AG08395 (cell line): ENCODE measurements at places on chromosomes 16 and 17.

GRCh38 chr17:56978441-56979090, 635 bp downstream of the SCPEP1 start:
- DNase-seq: no peak

DNA sequence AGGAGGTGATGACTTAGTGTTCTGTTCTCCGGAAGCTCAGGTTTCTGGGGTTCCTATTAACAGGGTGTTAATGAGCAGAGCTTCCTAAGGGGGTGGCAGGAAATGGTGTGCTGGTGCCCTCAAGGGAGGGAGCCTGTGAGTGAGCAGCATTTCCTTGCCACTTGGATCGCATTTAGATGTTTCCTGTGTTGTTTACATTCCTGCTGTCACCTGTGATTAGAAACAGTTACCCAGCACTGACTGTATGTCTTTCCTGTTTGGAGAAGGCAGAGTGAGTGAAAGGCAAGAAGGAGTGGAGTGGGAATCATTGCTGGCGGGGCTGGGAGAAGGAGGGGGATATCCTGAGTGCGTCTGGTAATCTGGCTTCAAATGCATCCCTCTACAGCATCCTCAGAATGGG, 214.6 kb downstream of the CCDC182 start:
- DNase-seq: no peak

DNA sequence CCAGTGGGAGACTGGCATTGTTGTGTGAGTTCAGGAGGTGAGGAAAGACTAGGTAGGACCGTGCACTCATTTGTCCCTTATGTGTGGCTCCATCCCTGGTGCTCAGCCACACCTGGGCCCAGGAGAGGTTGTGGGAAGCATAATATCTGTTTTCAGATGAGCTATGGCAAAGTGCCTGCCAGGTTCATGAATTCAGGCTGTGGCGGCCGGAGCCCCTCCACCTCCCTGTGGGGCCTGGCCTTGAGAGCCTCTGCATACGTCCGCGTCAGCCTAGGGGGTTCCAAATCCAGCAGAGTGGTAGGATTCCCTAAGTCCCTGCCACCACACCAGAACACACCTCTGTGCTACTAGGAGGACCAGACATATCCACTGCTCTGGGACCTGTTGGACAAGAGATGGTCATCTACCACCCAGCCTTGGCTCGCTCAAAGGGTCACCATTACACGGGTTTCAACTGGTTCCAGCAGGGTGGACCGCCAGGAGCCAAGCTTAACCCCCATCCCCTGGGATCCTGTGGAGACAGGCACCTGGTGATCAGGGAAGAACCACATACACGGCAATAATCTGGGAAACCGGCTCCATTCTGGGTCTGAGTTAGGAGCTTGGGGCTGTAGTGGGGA, 2.0 kb downstream of the B3GNT9 start:
- no peak for DNase-seq

DNA sequence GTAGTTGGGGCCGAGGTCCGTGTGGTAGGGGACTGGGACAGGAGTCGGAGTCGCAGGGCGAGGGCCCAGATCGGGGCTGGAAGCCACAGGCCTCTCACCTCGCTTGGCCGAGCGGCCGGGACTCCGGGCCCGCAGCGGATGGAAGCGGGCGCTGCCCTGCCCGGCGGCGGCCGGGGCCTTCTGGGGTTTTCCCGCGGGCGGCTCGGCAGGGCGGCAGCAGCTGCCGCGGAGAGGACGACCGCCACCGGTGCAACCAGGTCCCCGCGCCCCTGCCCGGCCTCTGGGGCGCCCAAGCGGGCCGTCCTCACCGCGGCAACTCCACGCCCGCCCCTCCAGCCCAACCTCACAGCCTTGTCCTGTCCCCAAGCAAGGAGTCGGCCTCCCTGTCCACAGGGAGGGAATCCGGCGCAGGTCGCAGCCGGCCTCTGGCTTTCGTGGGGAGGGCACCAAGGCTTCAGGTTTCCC, 15.6 kb upstream of the UTP6 start:
- no peak for DNase-seq

- no peak for DNase-seq
Measured at GRCh38 chr17:55284001-55284884, 19.5 kb downstream of the HLF start.

GRCh38 chr16:56625140-56625942, at the start of gene MT1E:
Gene MT1E, plus strand, starts transcription at chr16:56625781. Its CDS starts 71 bp downstream, at chr16:56625852.
- DNase-seq: peak; percentile 87

DNA sequence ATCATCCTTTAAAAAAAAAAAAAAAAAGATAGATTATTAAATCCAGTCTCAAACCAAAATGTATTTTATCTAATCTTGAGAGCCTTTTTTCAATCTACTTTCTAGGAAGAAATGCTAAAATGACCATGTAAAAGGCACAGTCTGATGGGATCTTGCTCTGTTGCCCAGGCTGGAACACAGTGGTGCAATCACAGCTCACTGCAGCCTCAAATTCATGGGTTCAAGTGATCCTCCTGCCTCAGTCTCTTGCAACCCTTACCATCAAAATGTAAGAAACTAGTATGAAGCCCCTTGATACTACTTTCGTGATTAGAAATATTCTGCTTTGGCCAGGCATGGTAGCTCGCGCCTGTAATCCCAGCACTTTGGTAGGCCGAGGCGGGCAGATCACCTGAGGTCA, 70.8 kb downstream of the HELZ start:
- no peak for DNase-seq

GRCh38 chr17:61073799-61074513, 325.7 kb upstream of the TBX2 start:
- peak; percentile 3 for DNase-seq

DNA sequence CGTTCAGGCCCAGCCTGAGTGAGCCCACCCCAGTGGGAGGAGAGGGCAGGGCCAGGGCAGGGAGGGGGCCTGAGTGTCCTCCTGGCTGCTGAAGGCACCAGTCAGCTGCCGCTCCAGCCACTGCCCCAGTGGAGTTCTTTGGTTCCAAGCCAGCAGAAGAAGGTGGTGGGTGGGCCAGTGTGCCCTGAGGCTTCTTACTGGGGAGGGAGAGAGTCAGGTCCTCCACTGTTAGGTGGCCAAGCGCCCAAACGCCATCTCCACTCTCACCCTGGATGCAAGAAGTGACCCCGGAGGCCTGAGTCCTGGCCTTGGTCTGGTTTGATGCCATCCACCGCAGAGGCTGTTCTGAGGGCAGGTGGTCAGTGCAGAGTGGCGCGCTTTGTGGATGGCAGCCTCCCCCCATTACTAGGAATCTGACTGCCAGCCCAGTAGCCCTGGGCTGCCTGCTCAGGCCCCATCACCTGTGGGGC, 2.2 kb downstream of the RNF213 start:
- no peak for DNase-seq
